ENCODE measurements at places on chromosomes 4 and X. TPM values are rescaled to one million over a fixed set of nuclear protein-coding genes. Genes with fewer than 3 reads are reported as not detected.

DNA sequence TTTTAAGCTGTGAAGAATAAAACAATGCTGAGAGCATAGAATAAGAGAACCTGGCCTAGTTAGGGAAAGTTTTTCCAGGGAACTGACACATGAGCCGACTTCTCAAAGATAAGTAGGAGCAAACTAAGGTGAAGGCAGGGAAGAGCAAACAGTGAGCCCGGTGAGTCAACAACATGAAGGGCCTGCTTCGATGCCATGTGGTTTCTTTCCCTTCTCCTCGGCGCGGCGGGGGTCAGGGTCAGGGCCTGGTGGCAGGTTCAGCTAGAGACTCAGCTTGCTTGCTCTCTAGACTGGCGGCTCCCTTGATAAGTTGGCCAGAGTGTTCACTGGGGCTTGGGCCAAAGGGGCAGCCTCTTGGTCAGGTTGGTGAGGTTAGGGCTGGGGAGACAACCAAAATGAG is 81.1 kb downstream of the DLG3 start:
- H3K4me1 ChIP-seq = peaks cover 12% of the 10 kb centered on the region
- H3K27me3 ChIP-seq = no peaks in the 10 kb centered on the region
- no peak overlapping the region for H3K4me3 ChIP-seq
- no peak for DNase-seq

DNA sequence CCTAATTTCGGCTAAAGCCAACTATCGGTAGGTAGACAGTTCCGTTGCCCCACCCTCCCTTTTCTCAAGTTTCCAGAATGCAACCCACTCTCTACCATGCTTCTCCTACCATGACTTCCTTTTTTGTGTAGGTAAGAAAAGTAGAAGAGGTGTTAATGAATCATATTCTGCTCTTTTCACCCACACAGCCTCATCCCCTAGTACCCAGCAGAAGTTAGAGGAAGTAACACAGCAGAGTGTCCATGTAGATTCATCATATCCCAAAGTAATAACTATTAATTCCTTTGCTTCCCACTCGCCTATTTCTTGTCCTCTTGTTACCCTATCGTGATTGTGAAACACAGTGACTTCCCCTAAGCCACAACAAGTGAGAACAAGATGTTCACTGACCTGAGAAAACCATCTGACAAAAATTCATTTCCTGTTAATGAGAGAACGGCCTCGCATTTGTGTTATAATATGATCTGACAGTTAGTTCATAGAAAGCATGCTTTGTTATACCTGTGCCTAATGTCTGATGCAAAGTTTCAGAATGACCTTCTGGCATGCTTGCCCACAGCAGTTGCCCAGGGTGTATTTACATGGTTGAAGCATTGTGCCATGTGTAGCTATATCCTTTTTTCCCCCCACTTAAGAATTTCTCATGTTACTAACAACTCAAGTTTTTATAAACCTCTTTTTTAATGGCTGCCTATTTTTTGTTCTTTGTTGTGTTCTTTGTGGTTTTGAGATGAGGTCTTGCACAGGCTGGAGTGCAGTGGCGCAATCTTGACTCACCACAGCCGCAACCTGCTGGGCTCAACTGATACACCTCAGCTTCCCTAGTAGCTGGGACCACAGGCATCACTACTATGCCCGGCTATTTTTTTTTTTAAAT is 185.6 kb downstream of the RAP1GDS1 start:
- DNase-seq = peak; percentile 89
- H3K27ac ChIP-seq = peak overlapping the region; percentile 94
- H3K36me3 ChIP-seq = peaks cover 35% of the 10 kb centered on the region
- H3K27me3 ChIP-seq = no peaks in the 10 kb centered on the region
- H3K4me3 ChIP-seq = peak overlapping the region; percentile 58
- peaks cover 38% of the 10 kb centered on the region for H3K4me1 ChIP-seq

DNA sequence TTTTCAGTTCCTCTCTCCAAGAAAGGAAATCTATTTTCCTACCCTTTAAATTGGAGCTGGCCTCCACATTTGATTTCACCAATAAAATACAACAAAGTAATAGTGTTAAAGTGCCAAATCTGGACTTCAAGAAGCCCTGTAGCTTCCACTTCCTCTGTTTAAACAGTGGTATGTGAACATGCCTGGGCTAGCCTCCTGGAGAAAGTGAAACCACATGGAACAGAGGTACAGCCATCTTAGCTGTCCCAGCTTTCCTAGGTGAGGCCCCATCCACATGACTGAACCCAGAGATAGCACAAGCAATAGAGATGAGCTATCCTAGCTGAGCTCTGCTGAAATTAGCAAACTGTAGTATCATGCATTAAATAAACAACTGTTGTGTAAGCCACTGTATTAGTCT is 131.8 kb upstream of the VCX start:
- no peaks in the 10 kb centered on the region for H3K27me3 ChIP-seq
- no peak for DNase-seq
- no peaks in the 10 kb centered on the region for H3K4me1 ChIP-seq
- H3K36me3 ChIP-seq = no peaks in the 10 kb centered on the region

- H3K27ac ChIP-seq = no peak overlapping the region
- no peak for DNase-seq
- peaks cover 14% of the 10 kb centered on the region for H3K4me1 ChIP-seq
- peaks cover 40% of the 10 kb centered on the region for H3K27me3 ChIP-seq
- no peak overlapping the region for H3K4me3 ChIP-seq
Measured at GRCh38 chr4:3019145-3019846, 55.0 kb downstream of the HTT-AS start.

DNA sequence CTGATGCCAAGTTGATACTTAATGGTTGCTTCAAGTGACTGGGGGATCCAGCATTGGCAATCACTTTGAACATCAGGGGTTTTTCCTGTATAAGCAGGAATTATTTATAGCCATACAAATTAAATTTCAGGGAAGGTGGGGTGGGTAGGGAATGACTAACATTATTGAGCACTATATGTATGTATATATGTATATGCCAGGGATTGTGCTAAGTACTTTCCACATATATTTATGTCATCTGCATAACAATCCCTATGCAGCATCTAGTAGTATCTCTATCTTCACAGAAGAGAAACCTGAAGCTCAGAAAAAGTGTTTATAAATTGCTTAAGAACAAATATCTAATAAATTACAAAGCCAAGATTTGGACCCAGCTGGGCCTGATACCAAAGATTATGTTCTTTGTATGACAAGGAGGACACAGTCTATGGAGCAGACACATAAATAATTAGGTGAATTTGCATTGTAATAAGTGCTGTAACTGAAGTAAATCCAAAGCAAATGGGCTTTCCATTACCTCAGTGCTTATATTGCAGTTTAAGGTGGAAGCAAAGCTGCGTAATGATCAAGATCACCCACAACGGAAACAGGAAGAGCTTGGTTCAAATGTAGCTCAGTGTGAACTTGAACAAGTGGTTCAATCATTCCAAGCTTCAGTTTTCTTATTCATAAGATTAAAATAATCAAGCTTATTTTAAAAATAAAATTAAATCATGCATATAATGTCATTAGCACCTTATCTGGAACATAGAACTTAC is 18.9 kb upstream of the RASGEF1B start:
- no peaks in the 10 kb centered on the region for H3K27me3 ChIP-seq
- H3K4me1 ChIP-seq = peaks cover 44% of the 10 kb centered on the region
- DNase-seq = no peak
- no peak overlapping the region for H3K4me3 ChIP-seq
- no peak overlapping the region for H3K27ac ChIP-seq
- peaks cover 19% of the 10 kb centered on the region for H3K36me3 ChIP-seq

Gene BMPR1B
- total RNA-seq = not detected
